ENCODE measurements at places on chromosomes 12 and 14.

DNA sequence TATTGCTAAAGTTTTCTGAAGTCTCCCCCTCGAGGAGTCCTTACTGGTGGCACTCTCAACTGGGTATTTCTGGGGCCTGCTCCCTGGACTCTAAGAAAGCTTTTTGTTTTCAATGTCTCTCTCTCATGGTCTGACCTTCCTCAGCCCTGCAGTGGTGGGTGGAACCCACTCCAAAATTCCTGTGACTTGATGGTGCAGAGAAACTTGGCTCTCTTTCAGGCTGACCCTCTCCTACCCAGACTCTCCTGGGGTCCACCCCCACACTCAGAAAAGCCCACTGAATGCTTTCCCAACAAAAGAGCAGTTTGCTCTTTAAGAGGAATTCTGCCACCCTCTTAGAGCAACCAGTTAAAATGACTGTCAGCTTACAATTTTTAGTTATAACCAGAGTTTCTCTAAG lies 967 bp upstream of the PTCSC3 start:
- DNase-seq = no peak

DNA sequence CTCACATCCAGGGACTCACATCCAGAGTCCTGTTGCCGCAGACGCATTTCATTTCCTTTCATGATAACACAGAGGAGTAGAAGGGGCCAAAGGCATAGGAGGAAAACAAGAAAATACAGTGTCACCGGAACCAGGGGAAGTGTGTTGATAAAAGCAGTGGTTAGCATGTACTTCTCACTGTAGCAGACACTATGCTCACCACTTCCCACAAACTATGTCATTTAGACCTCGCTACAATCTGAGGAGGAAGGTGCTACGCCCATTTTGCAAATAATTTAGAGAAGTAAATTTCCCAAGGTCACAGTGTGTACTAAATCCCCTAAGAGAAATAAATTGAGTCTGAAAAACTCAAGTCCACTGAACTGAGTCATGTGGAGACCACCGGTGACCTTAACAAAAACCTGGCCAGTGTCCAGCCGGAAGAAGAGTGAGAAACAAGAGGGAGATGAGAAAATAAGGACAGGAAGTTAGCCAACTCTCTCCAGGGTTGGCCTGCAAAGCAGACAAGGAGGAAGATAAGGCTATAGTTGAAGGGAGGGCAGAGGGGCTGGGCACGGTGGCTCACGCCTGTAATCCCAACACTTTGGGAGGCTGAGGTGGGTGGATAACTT lies 25.8 kb upstream of the TMCC3 start:
- no peak for DNase-seq

DNA sequence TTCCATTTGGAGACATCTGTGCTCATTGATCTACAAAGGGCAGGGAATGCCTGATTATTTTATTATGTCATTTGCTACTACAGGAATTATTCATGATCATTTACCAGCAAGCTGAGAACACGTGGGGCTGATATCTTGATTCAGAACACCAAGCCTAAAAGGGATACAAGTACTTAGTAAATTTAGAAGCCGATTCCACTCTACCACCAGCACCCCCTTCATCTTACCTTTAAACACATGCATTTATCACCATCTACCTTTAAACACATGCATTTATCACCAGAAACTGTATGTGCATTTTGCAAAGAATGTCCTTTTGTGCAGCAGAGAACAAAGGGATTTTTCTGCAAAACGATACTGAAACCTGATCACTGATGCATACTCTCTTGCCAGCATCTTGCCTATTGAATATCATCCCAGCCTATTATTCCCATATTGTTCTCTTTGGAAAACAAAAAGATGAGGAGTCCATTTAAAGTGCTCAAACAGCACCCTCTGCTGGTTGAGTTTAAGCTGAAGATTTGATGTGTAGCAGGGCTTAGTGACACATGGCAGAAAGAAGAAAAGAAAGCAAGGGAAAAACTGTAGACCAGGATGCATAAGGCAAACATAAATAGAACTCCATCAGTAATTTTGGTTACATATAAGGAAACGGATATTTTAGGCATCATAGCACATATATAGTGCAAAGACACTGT lies 132.6 kb upstream of the PLEKHG7 start:
- DNase-seq = peak; percentile 76

- DNase-seq = no peak
These were observed 211.5 kb downstream of the CHST11 start for GRCh38 chr12:104668274-104668718.

GRCh38 chr14:73289729-73290128 lies 52.4 kb downstream of the PAPLN start:
- DNase-seq = peak; percentile 17

DNA sequence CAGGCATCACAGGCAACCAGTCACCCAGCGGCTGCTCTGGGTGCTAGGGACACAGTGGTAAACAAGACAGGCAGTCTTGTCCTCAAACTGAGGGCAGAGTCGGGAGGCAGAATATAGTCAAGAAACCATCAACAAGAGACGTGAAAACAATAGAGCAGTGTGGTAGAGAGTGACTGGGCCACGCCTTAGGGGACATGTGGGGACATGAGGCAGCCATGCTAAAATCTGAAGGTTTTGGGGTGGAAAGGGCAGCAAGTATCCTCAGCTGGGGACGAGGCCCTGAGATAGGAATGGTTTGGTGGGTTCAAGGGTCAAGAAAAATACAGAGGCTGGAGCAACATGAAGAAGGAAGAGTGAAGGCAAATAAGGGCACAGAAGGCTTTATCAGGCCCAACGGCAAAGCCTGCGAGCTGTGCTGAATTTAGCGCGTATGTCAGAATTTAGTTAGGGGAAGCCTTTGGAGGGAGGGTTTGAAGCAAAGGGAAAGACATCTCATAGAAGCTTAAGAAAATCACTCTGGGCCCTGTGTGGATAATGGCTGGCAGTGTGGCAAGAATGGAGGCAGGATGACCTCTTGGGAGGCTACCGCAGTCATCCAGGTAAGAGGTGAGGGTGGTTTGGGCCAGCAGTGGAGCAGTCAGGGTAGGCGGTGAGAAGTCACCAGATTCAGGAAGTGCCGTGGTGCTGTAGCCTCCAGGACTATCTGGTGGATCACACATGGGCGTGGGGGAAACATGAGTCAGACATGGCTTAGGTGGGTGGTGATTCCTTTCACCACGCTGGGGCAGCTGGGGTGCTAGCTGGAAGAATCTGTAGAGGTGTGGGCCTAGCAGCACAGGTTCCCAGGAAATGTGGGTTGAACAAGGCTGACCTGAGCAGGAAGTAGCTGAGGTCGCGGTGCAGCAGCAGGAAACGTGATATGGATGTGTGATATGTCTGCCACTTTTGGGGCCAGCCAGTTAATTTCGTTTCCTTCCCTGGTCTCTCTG lies 3.0 kb downstream of the EVL start:
- DNase-seq = peak; percentile 54

- DNase-seq = no peak
These were observed 251.7 kb upstream of the TBX3 start for GRCh38 chr12:114935658-114936057.

DNA sequence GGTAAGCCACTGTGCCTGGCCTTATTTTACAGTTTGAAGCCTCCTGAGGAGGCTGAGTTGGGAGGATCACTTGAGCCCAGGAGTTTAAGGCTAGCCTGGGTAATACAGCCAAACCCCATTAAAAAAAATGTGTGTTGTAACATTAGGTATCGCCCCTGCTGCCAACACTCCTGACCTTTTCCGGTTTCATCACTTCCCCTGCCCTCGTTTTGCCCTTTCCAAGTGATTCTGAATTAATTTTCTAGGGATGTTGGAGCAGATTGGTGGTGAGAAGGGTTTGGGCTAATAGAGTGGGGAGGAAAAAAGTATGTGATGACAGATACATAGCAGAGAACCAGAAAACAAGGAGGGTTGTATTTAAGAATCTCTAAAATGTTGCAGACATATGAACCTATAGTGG lies 25.6 kb upstream of the C12orf71 start:
- no peak for DNase-seq

- peak; percentile 98 for DNase-seq
These were observed 254.3 kb downstream of the MSRB3 start for GRCh38 chr12:65532764-65533163.

DNA sequence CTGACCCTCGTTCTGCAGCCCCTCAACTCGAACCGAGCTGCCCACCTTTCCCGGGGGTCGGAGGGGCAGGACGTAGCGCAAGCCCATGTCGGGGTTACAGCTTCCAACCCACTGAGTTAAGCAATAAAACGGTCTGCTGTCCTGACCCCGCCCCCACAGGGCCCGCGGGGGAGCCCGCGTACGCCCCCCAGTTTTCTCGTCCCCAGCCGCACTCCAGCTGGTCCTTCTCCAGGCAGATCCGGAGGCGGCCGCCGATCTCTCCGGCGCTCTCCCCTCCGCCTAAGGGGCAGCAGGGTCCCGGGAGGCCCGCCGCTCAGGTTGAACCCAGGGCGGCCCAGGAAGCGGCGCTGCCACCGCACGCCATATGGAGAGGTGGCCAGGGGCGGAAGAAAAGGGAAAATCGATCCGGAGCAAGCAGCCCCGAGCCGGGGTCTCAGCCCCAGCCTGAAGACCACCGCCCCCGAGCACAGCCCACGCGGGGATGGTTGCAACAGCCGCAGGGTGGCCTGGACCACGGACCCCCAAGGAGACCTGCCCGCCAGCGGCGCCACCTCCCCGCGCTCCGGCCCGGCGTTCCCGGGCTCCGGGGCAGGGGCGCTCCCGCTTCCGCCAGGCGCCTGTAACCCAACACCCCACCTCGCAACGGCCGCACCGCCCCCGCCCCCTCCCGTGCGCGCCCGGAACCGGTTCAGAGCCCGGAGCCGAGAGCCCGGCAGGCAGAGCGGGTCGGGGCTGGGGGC lies 760 bp downstream of the ACTN1 start:
- DNase-seq = peak; percentile 53

GRCh38 chr12:121115530-121115929 lies 17.1 kb upstream of the P2RX7 start:
- DNase-seq = no peak

DNA sequence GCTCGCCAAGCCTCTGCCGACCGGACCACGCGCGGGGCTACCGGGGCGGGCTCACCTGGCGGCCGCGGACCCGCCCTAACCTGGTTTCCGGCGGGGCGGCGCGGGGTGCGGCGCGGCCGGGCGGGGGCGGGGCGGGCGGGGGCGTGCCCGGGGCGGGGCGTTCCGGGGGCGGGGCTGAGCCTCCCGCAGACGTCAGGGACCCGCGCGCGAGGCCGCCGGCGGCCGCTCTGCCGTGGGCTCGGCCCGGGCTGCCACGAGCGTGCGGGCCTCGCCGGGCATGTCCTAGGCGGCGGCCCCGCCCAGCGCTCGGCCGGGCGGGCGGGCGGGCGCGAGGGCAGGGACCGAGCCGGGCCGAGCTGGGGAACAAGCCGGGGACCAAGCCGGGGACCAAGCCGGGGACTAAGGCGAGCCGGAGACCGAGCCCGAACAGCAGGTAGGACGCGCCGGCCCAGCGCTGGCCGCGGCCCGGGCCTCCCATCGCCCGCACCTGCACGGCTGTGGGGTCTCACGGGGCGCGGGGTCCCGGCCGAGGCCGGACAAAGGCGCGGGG lies at the start of gene CEP170B:
TSS of gene CEP170B (plus strand) at position 188 of the 550 bp plus-strand sequence. CDS start 3,183 bp downstream, outside the sequence.
- DNase-seq = peak; percentile 44

DNA sequence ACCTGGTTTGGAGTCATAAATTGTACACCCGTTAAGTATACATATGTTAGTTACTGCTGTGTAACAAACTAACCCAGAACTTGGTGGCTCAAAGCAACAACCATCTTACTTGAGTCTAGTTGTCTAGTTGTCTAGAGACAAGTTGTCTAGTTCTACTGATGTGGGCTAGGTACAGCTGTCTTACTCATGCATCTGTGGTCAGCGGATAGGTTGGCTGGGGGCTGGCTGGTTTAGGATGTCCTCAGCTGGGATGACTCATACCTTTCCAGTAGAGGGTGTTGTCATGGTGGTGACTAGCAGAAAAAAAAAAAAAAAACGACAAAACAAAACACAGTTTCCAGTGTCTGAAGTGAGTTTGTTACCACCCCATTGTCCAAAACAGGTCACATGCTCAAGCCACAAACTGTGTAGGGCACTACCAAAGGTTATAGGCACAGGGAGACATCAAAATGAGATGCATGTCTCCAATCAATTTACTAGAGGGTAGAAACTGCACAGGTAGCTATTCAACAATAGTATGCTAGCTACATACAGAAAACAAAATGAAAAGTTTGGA lies 680.3 kb downstream of the MED13L start:
- peak; percentile 76 for DNase-seq

GRCh38 chr12:123748661-123749060 lies 13.4 kb upstream of the DNAH10 start:
- DNase-seq = peak; percentile 64

GRCh38 chr14:23237772-23238594 lies at the start of gene RNF212B:
Gene RNF212B, plus strand, starts transcription at chr14:23237936. Its CDS starts 2,410 bp downstream, at chr14:23240346.
- DNase-seq = peak; percentile 76

DNA sequence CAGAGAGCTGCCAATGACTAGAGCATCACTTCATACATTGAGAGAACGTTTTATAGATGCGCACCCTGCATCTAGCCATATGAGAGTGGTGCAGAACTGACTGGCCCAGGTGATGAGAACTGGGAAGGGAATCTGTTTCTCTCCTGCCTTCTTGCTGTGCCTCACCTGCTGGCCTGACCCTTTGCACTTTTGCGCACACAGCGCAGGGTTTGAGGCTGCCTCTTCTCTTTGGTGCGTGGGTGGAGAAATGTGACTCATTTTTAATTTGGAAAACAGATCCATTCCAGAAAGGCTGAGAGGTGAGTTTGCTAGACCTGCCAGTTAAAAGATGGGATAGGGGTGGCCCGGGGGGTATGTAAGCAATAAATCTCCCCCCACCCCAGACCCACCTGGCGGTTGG lies 453 bp upstream of the ESRRB start:
- no peak for DNase-seq

- DNase-seq = no peak
These were observed 8.2 kb downstream of the KCNA5 start for GRCh38 chr12:5051913-5052312.

DNA sequence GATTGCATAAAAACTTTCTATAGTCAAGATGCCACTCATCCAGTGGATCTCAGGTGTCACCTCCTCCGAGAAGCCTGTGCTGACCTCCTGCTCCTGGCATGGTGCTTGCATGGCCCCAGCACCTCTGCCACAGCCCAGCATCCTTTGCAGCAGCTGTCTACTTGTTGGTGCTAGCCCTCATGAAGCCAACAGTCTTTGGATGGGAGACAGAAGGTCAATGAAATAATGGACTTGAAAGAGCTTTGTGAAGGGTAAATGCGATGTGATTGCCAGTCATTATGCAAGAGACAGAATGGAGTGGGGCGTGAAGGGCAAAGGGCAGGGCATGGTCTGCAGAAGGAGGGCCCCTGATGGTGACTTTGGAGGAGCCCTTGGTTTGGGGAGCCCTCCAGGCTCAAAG lies 63.0 kb upstream of the CLMN start:
- no peak for DNase-seq

DNA sequence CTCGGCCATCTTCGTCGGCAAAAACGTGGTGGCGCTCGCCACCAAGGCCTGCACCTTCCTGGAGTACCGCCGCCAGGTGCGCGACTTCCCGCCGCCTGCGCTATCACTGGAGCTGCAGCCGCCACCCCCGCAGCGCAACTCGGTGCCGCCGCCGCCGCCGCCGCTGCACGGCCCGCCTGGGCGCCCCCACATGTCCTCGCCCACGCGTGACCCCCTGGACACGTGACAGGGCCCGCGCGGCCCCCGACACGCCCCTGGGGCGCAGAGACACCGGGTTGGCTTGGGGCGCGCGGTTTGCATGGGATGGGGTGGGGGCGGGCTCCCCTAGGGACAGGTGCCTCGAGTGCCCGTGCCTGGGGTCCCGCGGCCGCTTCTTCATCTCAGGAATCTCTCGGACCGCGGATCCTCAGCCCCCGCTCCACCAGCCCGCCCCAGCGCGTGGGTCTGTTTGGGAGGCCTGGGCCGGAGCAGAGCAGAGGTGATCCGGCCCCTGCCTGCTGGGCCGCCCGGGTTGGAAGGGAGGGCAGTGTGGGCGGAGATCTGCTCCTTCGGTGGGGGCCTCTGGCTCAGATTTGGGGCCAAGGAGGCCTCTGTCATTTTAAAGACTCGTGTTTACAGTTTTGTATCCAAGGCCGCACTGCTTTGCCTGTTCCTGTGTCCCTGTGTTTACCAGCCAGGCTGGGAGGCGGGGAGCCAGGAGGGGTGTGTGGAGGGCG lies 3.3 kb downstream of the TMEM121 start:
- no peak for DNase-seq

Measured in EL (cell line).